Stimulated activated CD4-positive, alpha-beta T cell treated with anti-CD3 and anti-CD28 coated beads, Interleukin-1b, Interleukin-23, amount 100 ng/mL, for 1 hour (primary cell): ENCODE measurements at places on chromosomes 7 and 10.

GRCh38 chr7:50679218-50680007 is 103.3 kb downstream of the GRB10 start:
- no peak for DNase-seq

GRCh38 chr7:134730411-134730829 is 49.0 kb upstream of the CALD1 start:
- DNase-seq: no peak

DNA sequence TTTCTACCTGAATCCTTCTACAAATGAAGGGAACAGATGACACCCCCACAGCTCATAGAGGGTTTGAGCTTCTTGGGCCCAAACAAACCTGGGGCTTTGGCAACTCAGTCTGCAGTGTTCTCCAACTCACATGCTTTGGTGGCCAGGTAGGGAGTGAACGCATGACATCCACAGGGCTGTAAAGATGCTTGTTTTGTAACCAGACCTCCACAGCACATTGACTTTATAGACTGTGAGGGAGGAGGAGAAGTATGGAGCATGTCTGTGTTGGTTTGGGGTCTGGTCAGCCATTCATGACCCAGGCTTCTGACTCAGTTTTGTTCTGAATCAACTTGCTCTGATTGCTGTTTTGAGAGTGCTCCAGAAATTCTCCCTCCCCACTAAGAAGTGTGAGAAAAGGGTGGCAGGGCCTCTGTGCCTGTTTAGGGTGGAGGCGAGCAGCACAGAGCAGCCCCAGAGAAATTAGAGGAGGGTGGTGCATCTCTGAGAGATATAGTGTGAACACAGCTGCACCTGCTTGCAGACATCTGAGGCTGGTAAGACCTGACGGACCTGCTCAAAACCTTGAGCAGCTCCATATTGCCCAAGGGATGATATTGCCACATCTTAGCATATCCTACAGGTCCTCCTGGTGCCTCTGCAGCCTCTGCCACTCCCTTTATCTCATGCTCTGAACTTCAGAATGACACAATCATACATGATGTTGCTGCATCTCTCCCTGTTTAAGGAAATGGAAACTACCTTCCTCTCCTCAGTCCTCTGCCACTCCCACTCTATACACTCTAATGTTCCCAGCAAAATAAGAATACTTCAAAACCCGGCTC is 287.7 kb downstream of the ABCA13 start:
- DNase-seq: no peak

- no peak for DNase-seq
Observed at GRCh38 chr7:31062746-31063435, 10.8 kb downstream of the ADCYAP1R1 start.

- DNase-seq: no peak
Observed at GRCh38 chr7:138510003-138510402, 49.9 kb downstream of the TRIM24 start.

DNA sequence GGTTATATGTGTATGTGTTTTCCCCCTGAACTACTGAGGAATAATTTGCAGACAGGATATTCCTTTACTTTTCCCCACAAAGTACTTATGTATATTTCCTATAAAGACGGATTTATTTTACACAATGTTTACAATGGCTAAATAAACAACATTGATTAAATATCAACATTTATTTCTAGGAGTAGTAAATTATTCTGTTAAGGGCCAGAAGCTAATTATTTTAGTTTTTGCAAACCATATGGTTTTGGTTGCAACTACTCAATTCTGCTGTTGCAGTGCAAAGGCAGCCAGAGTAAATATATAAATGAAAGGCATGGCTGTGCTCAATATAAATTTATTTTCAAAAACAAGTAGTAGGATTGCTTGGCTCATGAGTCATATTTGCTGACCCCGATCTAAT is 907.1 kb upstream of the MBL2 start:
- DNase-seq: no peak

DNA sequence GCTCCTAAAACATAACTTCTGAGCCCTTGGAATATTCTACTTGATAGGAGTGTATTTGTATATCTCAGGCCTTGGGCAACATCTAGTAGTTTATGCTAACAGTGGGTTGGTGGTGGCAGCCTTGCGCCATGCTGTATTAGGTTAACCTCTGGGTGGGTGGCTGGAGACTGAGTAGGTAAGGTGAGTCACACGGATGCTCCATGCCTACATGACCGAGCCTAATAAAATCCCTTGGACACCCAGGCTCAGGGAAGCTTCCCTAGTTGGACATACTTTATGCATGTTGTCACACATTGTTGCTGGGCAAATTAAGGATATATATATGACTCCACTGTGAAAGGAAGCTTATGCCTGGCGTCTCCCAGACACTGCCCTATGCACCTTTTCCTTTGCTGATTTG is 6.0 kb upstream of the DAGLB start:
- DNase-seq: no peak

- DNase-seq: no peak
Observed at GRCh38 chr7:155198901-155199845, 98.5 kb upstream of the INSIG1 start.

GRCh38 chr10:10985361-10985760 is 32.3 kb upstream of the CELF2 start:
- no peak for DNase-seq

- DNase-seq: no peak
Observed at GRCh38 chr10:99631496-99631895, 11.3 kb upstream of the SLC25A28 start.

DNA sequence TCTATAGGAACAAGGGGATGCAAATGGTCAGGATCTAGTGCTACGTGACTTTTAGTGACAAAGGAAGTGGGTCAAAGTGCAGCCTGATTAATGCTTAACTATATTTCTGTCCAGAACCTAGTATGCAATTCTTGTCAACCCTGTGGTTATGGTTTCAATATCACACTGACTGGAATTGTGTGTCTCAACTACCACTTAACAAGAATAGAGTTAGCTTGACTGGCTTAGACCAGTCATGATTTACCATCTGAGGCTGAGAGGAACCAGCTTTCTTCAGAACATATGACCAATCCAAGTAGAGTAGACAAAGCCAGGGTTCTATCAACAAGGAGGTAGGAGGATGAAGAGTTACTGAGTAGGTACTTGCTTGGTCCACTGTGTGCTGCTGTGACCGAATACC is 54.4 kb downstream of the MYPN start:
- DNase-seq: no peak

DNA sequence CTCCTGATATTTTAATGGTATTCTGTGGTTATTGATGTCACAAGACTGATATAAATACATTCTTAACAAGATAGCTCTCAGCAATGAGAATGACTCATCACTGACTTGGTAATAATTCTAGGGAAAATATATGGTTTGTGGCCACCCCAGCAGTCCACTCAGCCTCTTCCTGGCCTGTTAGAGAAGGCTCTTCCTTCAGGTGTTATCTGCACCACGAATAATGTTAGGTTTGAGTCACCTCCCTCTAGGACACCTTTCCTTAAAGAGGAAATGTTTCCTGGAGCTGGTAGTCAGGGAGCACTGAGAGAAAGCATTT is 163.3 kb downstream of the SVIL start:
- no peak for DNase-seq

GRCh38 chr7:7869651-7870050 is 98.9 kb upstream of the GLCCI1 start:
- DNase-seq: no peak

GRCh38 chr10:106175760-106176377 is 988.6 kb downstream of the SORCS1 start:
- no peak for DNase-seq

DNA sequence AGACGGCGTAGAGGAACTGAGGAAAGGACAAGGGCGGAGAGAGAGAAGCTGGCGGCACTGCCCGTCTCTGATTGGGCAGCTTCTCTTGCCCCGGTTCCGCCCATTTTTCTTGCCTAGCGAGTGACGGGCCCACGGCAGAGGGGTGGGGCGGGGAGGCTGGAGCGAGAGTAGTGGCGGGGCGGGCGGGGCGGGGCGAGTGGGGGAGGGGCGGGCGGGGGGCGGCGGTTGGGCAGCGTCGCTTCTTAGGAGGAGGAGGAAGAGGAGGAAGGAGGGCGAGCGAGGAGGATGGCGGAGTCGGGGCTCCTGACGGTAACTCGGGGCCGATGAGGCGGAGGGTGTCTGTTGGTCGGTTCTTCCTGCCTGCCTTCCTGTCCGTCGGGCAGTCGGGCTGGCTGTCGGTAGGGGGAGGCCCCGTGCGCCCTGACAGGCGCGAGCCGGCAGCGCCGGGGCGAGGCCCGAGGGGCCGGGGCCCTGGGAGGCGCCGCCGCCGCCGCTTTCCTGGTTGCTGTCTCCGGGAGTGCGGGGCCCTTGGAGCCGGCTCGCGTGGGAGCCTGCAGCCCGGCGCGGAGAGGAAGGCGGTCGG is at the start of gene SHOC2:
TSS of gene SHOC2 (plus strand) at position 256 of the 583 bp plus-strand sequence. CDS start 44,755 bp downstream, outside the sequence.
- no peak for DNase-seq
